ENCODE measurements at places on chromosomes 5 and 9. TPM values are rescaled to one million over a fixed set of nuclear protein-coding genes. Genes with fewer than 3 reads are reported as not detected.

CDH10 gene
- total RNA-seq: 15.8 TPM

NKD2 gene
- 1.8 TPM for total RNA-seq

LHFPL2 gene
- 47.6 TPM for total RNA-seq

TAF11L5 gene
- not detected for total RNA-seq

GZMA gene
- total RNA-seq: 0.62 TPM

DNA sequence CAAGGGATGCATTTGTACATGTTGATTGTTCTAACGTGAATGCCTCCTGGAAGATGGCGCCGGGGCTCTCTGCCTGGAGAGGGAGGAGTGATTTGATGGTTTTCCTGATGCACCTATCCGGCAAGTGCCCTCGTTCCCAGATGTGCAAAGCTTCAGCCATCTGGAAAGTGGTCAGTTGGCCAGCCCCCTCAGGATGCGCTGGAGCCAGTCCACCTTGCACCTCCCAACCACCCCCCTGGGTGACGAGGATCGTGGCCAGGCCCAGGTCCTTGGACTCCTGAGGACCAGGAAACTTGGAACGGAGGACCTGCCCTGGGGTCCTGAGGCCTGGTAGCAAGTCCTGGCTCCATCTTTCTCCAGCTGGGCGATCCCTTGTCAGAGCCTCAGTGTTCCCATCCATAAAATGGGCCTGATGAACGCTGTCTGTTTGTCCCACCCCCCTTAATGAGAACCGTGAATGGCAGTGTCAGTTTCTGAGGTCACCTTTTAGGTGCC is 23.6 kb upstream of the RNU6ATAC start:
- H3K4me1 ChIP-seq: peaks cover 5% of the 10 kb centered on the region
- no peak for DNase-seq
- H3K27ac ChIP-seq: no peak overlapping the region

GRCh38 chr9:76638001-76638400 is 126.2 kb upstream of the PCA3 start:
- no peak overlapping the region for H3K4me3 ChIP-seq
- no peaks in the 10 kb centered on the region for H3K36me3 ChIP-seq
- H3K27me3 ChIP-seq: peaks cover 2% of the 10 kb centered on the region

GRCh38 chr9:69211424-69212036 is 37.5 kb downstream of the TJP2 start:
- peaks cover 7% of the 10 kb centered on the region for H3K36me3 ChIP-seq
- H3K4me3 ChIP-seq: no peak overlapping the region
- no peak overlapping the region for H3K27ac ChIP-seq
- peaks cover 2% of the 10 kb centered on the region for H3K27me3 ChIP-seq

DNA sequence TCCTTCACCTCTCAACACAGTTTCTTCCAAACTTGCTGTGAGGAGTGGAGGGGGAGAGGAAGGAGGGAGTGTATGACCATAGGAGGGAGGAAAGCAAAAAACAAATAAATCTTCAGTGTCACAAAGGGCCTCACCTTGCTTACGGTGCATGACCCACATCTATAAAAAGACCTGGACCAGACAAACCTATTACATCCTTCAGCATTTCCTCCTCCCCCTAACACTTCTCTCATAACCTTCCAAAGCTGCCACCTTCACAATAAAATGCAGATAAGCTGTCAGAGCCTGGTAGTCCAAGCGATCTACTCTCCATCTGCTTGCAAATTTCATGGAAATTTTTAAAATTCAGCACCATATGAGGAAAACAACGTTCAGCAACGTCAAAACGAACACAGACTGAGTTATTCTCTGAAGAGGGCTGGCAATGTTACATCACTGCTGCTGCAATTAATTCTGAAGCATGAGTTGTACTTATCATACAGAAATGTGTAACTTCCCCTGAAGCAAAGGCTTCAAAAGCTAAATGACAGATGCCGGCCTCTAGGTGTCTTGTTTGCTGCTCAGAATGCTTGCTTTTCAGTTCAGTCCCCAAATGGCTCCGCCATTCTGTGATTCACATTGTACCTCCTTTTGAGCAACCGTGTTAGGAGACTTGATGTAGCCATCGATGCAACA is 62.9 kb downstream of the EFNA5 start:
- H3K4me1 ChIP-seq: peaks cover 11% of the 10 kb centered on the region
- H3K27ac ChIP-seq: no peak overlapping the region
- no peak for DNase-seq
- H3K36me3 ChIP-seq: no peaks in the 10 kb centered on the region
- peaks cover 3% of the 10 kb centered on the region for H3K27me3 ChIP-seq
- no peak overlapping the region for H3K4me3 ChIP-seq

- no peaks in the 10 kb centered on the region for H3K36me3 ChIP-seq
- DNase-seq: no peak
- H3K27me3 ChIP-seq: peaks cover 2% of the 10 kb centered on the region
- H3K27ac ChIP-seq: no peak overlapping the region
Measured at GRCh38 chr5:136066661-136067271, 38.0 kb downstream of the TGFBI start.

DNA sequence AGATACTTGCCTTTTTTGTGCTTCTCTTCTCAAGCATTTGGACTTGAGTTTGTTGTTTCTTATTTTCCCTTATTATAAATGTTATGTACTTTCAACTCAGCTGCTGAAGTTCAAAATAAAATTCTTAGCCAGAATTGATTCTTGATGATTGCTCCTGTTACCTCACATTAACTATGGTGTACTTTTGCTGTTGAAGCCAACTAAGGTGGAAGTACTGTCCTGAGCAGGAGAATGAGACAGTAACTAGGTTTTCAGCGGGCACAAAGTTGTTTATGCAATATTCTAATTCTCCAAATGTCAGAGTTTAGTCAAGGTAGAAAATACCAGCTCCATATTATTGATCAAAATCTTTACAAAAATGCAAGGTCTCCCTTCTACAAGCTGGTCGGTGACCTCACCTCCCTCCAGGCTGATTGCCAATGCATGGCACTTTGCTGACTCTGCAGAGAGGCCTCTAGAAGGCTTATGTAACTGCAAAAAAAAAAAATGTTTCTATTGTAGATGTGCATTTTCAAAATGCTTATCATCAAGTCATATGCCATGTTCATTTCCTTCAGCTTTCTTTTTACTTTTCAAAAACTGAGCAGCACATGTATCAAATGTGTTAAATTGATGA is 1783.5 kb upstream of the WWC1 start:
- H3K4me3 ChIP-seq: no peak overlapping the region
- no peaks in the 10 kb centered on the region for H3K27me3 ChIP-seq
- no peaks in the 10 kb centered on the region for H3K4me1 ChIP-seq
- H3K36me3 ChIP-seq: no peaks in the 10 kb centered on the region
- H3K27ac ChIP-seq: no peak overlapping the region

GRCh38 chr9:121529237-121529987 is 29.8 kb upstream of the GGTA1 start:
- no peak overlapping the region for H3K4me3 ChIP-seq
- H3K4me1 ChIP-seq: no peaks in the 10 kb centered on the region
- peaks cover 2% of the 10 kb centered on the region for H3K27me3 ChIP-seq
- DNase-seq: no peak
- H3K36me3 ChIP-seq: no peaks in the 10 kb centered on the region

DNA sequence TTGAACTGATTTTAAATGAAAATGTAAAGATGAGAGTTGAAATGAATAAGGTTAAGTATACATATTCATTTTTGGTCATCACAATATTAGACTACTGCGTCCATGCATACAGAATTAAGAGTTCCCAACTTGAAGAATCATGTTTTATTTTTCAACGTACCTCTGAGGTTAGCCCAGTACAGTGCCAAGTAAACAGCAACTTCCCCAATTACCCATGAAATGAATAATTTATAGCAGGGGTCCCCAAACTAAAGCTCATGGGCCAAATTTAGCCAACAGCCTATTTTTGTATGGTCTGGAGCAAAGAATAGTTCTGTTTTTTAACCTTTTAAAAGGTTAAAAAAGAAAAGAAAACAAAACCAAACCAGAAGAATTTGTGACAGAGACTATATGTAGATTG is 167.9 kb downstream of the CDC42SE2 start:
- no peaks in the 10 kb centered on the region for H3K36me3 ChIP-seq
- H3K4me3 ChIP-seq: no peak overlapping the region
- no peaks in the 10 kb centered on the region for H3K4me1 ChIP-seq
- peaks cover 2% of the 10 kb centered on the region for H3K27me3 ChIP-seq
- DNase-seq: no peak

DNA sequence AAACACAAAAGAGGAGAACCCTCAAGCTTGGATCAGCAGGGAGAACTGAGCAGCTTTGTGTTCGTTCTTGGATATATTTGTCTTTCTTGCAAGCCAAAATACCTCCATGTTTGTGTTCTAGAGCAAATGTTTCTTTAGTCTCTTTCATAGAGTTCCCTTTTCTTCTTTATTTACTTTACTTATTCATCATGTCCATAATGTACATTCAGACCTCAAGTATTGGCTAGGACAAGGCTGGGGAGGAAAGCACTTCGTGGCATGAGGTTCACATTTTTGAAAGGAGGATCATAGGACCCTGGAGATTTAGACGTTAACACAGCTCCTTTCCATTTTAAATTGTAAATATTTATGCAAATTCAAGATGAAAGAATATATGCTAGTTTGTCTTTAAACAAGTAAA is 590.2 kb upstream of the MEF2C start:
- no peaks in the 10 kb centered on the region for H3K27me3 ChIP-seq
- no peak for DNase-seq
- H3K36me3 ChIP-seq: no peaks in the 10 kb centered on the region
- no peak overlapping the region for H3K4me3 ChIP-seq

Measured in endothelial cell (in vitro differentiated cells).